ENCODE measurements at places on chromosomes 4 and X. TPM values are rescaled to one million over a fixed set of nuclear protein-coding genes. Genes with fewer than 3 reads are reported as not detected.

DNA sequence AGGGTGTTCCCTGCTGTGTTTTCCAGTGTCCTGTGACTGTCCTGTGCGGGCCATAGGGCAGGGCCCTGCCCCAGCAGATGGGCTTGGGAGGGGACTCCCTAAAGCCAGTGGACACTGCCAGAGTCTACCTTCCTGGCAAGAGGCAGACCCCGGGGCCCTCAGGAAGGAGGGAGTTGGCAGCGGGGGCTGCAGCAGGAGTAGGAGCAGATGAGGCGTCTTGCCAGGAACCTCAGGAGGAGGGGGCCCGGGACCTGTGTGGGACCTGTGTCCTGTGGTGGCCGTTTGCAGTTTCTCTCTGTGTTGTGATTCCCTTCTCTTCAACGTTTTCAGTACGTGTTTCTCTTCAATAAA, 3.8 kb downstream of the PNMA3 start:
- no peak for DNase-seq

GRCh38 chr4:39308611-39309010, 57.6 kb downstream of the RFC1 start:
- DNase-seq = no peak

DNA sequence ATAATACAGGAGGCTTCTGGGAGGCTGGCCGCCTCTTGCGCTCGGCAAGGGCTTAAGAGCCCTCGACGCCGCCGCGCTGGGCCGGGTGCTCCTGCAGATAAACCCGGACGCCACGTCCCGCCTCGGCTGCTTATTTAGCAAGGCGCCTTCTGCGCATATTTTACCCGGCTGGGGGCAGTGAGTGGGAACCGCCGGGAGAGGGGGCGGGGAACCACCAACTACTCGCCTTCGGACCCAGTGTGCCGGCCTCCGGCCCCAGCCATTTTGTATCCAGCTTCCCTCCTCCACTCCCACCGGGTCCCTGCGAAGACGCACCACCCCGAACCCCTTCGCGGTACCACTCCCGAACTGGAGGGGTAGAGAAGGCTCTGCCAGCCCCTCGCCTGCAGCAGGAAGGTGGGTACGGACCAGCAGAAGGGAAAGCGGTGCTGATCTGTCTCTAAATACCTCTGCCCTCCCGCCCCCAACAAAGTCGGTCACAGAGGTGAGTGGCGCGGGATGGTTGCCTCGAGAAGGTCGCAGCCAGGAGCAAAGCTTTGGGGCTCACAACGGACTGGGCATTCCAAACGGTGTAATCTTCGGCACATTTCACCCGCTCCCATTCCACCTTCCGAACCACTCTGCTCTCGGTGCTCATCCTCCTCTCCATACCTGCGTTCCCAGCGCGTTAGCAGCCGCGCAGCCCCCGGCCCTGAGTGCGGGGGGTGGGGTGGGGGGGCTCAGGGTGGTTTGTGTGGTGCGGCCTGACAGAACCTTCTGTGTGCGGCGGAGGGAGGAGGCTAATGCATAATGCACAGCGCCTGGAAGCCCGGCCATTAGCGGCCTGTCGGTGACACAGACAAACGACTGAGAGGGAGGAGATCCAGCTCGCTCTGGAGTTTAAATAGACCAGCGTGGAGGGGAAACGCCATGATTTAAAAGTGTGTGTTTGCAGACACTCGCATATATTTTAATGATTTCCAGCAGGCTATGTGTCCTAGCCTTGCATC, 4.9 kb upstream of the BCOR start:
- DNase-seq = no peak

DNA sequence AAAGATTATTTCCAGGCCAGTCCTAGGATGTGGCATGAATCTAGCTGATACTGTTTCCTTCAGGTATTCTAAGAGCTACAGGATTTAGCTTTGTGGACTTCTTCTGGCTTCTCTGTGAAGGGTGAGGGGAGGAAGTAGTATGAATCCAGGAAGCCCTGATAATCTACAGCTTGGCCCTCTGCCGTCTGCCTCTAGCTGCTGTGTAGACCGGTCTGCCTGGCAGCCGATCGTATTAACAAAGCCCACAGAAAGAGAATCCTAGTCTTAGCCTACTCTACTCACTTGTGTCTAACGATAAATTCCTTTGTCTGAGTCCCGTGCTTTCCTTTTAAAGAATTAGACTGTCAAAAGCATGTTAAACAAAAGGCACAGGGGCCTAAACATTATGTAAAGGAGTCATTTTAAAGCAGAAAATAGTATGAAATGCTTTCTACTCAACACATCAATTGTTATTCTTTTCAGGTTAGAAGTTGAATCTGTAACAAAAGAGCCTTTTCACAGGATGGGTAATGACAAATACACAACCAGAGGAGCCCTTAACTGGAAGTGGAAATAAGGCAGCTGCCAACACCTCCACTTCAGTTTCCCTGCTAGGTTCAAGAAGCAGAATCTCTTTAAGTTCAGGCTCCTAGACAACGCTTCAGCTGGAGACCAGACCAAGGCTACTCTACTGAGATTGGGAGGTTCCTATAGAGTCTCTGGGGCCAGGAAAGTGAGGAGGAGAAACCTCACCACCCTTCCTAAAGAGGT, 48.9 kb upstream of the UCP1 start:
- no peak for DNase-seq

- DNase-seq = no peak
Observed at GRCh38 chrX:130083656-130084382, 26.5 kb downstream of the ELF4 start.

DNA sequence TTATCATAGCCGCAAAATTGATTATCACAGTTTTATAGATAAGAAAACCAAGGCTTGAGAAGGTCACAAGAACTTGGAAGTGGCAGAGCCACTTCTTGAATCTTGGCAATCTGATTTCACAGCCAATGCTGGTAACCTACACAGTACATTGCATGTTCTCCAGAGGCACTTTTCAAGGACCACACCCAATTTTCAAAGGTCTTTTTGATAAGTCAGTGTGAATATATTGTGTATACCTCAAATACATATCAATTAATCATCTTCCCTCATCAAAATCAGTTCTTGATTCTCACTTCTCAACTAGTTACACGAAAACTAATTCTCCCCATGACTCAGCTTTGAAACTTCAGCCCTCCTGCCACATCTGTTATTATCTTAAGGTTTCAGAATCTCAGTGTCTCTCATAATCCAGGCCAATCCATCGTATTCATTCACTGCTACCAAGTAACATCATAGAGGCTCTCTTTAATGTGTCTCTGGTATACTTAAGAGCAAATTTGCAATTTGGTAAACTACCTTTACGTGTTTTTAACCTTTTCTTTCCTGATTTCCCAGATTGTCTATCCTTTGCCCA, 16.8 kb downstream of the CAMK2D start:
- no peak for DNase-seq

DNA sequence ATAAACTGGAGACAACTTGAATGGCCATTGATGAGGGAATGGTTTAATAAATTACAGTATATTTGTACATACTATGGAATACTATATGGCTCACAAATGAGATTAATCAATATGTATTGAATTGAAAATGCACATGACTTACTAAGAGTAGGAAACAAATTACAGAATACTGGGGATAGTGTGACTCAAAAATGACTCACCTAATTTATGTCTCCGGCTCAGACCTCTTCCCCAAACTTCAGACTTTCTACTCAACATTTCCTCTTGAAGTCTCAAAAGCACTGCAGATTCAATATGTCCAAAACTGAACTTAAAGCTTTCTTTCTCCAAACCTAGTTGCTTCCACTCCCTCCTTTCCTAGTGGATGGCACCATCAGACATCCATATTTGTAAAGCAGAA, 28.8 kb upstream of the GRIA3 start:
- no peak for DNase-seq

DNA sequence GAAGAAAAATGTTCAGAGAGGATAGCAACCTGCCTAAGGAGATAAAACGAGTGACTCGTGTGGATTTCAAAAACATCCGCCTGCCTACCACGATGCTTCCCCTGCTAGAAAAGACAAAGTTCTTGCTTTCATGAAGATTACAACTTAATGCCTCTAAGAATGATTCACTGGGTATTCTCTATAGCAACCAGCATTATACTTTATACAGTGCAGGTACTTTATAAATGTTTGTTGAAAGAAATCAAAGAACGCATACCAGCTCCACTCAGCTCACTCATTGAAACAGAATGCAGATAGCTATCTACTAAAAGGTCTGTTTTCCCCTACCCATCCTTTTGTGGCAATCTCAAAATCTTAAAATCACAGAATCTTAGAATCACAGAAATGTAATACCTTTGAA, 33.7 kb downstream of the GASK1B start:
- no peak for DNase-seq

- no peak for DNase-seq
Observed at GRCh38 chr4:107548211-107548905, 171.7 kb downstream of the PAPSS1 start.

GRCh38 chr4:19615086-19615689, 636.5 kb upstream of the SLIT2 start:
- DNase-seq = no peak

DNA sequence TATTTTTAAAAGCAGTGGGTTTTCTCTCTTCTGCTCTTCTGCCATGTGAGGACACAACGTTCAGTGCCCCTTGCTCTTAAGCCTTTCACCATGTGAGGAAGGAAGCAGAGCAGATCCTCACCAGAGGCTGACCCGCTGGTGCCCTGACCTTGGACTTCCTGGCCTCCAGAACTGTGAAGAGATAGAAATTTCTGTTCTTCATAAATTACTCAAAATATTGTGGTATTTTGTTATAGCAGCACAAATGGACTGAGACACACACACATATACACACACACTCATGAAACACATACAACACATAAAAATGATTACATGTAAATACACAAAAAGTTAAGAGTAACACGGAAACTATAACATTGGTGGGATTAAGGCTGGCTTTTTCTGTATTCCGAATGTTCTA, 244.8 kb upstream of the NOCT start:
- no peak for DNase-seq

DNA sequence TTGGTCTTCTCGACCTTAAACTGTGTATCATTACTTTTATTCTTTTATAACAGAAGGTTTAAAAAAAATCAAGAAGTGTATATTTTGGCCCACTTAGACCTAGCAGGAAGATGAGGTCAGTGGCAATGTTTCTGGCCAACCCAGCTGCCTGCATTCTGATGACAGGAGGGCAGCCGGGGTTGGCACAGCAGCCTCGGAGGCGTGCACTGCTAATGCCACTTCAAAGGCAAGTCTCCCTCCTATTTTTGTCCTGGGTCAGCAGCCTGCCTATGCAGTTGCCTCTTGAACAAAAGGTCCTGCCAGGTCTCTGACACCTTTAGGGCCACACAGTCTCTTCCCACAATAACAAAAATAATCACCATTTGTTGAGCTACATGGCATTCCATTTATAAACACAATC, 89.4 kb upstream of the MYOZ2 start:
- DNase-seq = peak; percentile 78

DNA sequence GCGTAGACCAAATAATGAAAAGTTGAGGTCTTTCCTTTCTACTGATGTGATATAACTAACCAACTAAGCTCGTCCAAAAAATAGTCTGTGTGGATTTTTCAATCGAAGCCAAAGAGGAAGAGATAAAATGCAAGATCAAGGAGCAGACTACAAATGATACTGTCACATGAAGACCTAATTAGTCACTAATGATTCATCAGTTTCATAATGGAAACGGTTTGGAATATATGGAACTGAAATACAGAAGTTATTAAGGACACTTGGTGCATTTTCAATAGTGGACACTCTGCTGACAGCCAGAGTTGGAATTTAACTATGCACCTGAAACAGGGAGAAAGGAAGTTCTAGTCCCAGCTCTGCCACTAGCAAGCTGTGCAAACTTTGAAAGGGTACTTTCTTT, 119.8 kb downstream of the GUCY2F start:
- no peak for DNase-seq

DNA sequence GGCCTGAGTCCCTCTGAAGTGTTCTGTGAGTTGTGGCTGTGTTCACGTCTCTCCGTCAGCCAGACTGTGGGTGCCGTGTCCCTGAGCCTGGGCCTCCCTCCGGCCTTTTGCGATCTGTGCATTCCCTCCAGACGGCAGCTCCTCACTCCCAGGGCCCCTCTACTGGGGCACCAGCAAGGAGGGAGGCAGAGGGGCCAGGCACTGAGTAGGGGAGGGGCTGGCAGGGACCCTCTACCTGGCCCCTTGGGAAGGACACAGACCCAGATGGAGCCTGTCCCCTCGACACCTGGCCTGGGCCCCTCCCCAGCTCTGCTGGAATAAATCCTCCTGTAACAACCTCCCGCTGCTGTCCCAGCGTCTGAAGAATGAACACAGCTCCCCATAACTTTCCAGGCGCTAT, 110.0 kb upstream of the NKX1-1 start:
- no peak for DNase-seq

DNA sequence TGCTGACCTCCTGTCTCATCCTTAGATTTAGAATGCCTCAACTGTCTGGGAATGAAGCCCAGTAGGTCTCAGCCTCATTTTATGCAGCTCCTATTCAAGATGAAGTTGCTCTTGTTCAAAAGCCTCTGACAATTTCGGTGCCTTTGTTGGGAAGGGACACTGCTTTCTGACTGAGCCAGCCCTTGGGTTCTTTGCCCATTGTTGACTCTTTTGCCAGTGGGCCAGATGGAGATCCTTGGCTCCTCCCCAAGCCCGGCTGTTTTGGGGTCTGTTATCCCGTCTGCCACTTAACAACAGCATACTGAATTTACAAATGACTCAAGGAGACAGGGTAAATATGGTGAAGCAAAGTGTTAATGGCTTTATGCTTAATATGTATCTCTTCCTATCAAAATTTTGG, 58.3 kb upstream of the PRKX start:
- DNase-seq = no peak

DNA sequence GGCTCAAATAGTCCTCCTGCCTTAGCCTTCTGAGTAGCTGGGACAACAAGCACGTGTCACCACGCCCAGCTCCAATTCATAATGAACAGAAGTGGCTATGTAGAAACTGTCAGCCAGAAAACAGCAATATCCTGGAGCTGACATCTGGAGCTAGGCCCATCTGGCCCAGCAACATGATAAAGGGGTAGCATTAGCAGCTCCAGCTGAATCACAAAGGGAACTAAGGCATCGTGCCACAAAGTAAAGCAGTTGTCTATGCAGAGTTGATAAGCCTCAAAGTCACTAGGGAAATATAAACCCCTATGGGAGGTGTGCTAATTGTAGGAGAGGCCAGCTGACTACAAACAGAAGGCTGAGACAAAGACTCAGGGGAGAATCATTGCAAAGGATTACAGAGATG, 270.5 kb upstream of the GPC4 start:
- DNase-seq = no peak

GRCh38 chrX:3403748-3404147, 57.3 kb upstream of the MXRA5 start:
- no peak for DNase-seq

VCX3A gene
- not detected for total RNA-seq

DMRTC1B gene
- total RNA-seq = not detected

BTC gene
- 0.40 TPM for total RNA-seq

CXorf65 gene
- total RNA-seq = not detected

SRPX2 gene
- 27.6 TPM for total RNA-seq

HEPH gene
- total RNA-seq = 52.5 TPM

RXFP1 gene
- total RNA-seq = not detected

PNMA6F gene
- total RNA-seq = not detected

IL3RA gene
- 4.4 TPM for total RNA-seq

NCAPG gene
- 0.17 TPM for total RNA-seq
